CD4-positive, alpha-beta T cell treated with Interleukin-6 at 100 ng/mL for 8 hours (primary cell): ENCODE measurements at places on chromosomes 3 and 15.

GRCh38 chr3:134601539-134602439 lies 49.0 kb downstream of the KY start:
- DNase-seq = no peak

DNA sequence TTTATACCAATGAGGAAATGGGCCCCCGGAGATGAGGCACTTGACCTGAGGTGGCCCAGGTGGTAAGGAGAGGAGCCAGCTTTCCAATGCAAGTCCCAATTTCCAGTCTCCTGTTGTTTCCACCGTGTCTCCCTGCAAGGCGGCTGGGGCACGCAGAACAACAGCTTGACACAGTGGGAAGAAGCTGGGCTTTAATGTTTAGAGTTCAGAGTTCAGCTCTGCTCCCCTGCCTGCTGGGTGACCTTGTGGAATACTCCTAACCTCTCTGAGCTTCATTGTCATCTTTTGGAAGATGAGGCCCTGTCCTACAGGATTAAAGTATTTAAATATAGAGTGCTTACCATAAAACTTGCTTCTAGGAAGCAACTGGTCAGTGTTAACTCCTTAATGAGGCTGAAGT lies 80.3 kb downstream of the SMAD3 start:
- DNase-seq = no peak

DNA sequence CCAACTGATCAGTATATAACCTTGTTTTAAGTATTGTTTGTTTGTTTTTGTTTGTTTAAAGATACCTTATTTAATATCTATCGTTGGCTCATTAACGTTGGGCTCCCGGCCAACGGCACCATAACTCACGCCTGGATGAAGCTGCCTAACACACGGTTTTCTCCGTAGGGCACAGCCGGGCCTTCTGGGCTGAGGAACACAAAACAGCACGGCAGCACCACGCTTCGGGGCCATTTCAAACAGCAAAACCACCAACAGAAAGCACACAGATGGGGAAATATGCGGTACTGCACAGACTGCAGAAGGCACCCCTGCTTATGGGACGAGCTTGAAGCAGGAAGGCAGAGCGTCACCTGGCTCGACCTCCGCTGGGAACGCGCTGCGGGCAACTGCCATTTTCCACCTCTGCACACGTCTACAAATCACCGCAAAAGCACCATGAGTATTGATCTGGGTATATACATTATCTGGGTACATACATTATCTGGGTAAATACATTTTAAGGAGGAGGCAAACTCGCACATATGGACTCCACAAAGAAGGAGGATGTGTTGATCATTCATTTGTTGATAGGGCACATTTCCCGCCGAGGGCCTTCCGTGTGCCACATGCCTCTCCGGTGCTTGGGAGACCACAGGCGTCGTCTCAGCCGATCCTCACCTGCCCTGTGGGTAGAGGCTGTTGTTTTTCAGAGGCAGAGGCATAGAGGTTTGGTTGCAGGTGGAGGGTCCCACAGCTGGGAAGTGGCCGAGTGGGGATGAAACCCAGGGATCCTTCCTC lies 123.7 kb upstream of the ATP2B2 start:
- DNase-seq = no peak

- DNase-seq = no peak
These were observed 125.2 kb downstream of the CFAP20DC start for GRCh38 chr3:58924578-58924977.
